ENCODE measurements at places on chromosomes 5 and 9. TPM values are rescaled to one million over a fixed set of nuclear protein-coding genes. Genes with fewer than 3 reads are reported as not detected.

The OBP2B gene
- total RNA-seq: not detected

The FOXD4L4 gene
- not detected for total RNA-seq

The CRHBP gene
- total RNA-seq: not detected

The IL9 gene
- not detected for total RNA-seq

All from CD4-positive, alpha-beta T cell (primary cell).